ENCODE measurements at places on chromosomes 16 and 17.

GRCh38 chr17:74746922-74747321 lies 1.5 kb upstream of the NHERF1 start:
- DNase-seq, result no peak

DNA sequence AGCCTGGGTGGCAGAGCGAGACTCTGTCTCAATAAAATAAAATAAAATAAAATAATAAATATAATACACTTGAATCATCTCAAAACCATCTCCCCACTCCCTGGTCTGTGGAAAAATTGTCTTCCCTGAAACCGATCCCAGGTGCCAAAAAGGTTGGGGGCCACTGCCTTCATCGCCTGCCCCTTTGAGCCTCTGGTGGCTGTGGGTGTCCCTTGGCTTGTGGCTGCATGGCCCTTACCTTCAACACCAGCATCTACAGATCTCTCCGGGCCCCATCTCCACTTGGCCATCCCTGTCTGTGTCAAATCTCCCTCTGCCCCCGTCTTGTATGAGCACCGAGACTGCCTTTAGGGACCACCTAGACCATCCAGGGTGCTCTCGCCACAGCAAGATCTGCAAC lies 177.3 kb downstream of the SEC14L1 start:
- no peak for DNase-seq

GRCh38 chr16:14378131-14378551 lies 251.9 kb downstream of the PARN start:
- no peak for DNase-seq

DNA sequence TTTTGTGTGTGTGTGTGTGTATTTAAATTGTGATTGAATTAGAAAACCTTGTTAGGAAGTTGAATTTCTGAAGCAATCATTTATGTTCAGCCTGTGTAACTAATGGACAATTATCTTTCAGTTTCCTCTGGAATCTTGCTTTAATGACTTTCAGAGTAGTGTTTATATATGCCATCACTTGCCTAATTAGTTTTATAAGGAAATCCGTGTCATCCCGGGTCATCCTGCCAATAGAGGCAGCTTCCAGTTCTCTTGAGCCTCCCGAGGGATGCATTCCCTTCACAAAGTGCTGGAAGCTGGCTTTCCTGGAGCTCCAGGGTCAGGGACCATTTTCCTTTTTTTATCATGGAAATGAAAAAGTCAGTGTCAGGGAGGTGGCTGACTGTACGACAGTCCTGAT lies 42.9 kb downstream of the PRKCA start:
- DNase-seq, result no peak

GRCh38 chr17:42038221-42038973 lies 12.0 kb downstream of the C17orf113 start:
- no peak for DNase-seq

DNA sequence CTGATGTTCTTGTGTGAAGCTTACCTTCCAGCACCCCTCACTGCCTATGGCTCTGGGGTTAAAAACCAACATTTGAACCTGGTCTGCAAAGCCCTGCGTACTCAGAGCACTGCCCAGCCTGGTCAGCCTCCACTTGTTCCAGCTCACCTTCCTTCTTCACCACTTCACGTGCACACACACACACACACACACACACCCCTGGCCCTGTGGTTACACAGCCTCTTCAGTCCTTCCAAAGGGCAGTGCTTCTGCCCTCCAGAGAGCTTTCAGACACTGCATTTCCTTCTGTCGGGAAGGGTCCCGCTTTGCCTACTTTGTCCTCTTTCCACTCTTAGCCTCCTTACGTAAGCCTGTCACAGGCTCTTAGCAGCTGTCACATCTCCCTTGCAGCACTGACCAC lies 9.6 kb upstream of the TMEM220 start:
- no peak for DNase-seq

DNA sequence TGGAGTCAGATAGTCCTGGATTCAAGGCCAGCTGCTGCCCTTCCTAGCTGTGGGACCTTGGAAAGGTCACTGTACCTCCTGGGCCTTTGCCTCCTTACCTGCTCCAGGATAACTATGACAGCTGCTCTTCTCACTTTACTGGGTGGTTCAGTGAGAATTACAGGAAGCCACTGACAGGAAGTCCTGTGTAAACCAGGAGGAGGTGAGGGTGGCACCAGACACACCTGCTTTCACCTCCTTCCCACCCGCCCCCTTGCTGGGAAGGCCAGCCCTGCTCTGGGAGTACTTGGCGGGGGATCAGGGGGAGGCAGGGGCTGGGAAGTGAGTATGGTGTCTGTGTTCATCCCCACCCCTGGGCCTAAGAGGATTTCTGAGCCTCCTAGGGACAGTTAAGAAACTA lies 42.6 kb downstream of the CPNE2 start:
- DNase-seq, result no peak

GRCh38 chr16:72783716-72784318 lies 264.1 kb downstream of the ZFHX3 start:
- no peak for DNase-seq

GRCh38 chr17:5558815-5559785 lies 25.2 kb downstream of the NLRP1 start:
- DNase-seq, result no peak

DNA sequence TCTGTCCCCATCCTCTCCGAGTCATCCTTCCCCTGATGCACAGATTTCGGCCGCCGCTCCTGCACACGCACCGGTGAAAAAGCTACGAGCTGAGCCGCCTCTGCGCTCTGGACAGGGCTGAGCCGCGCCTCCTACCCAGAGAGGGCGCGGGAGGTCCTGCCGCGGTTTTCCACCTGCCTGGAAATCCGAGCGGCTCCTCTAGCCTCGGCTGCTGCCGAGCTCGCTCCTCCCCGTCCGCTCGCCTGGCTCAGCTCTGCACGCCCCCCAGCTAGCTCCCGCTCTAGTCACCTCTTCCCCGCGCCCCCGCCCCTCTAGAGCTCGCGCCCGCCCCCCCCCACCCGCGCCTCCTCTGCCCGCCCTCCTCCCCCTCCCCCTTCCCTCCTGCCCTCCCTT lies 198 bp upstream of the SHISA9 start:
- no peak for DNase-seq

DNA sequence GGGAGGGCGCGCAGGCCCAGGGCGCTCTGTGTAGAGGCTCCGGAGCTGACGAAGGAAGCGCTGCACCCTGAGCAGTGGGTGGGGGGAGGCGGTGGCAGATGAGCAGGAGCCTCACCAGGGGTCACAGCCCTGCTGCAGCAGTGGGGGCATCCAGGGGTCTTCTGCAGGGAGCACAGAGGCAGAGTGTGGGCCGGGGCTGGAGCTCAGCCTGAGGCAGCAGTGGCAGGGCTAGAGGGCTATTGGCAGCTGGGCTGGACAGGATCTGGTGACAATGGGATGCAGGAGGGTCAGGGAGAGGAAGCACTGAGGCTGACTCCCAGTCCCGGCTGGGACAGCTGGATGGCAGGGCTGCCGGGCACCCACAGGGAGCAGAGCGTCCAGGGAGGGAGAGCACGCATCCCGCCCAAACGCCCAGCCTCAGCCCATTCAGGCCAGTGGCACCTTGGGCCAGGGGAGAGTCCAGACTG lies 21.0 kb downstream of the KDM8 start:
- DNase-seq, result no peak

DNA sequence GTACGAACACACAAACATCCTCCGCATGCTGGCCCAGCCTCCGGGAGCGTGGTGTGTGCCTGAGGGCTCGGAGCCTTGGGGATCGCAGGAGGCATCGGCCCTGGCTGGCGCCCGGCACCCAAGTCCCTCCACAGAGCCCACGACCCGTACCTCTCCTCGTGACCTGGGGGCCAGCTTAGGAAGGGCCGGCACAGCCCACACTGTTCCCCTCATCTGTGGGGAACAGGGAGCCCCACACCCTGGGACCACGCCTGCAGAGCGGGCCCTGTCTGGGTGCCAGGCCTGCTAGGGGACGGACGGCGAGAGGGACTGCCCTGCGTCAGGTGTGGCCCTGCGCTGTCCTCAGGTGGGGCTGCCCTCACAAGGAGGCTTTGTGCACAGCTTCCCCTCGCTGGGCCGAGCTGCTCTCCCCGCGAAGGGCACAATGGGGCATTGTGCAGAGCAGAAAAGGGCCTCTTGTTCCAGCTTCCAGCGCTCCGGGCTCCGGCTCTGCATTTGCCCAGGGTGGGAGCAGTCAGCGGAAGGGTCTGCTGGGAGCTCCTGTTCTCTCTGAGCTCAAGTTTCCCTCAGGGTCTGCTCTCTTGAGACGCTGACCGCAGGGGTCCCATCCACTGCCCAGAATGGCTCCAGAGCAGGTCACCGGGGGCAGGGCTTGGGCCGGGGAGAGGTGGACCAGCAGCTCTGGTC lies 1.7 kb upstream of the LMF1 start:
- DNase-seq, result no peak

DNA sequence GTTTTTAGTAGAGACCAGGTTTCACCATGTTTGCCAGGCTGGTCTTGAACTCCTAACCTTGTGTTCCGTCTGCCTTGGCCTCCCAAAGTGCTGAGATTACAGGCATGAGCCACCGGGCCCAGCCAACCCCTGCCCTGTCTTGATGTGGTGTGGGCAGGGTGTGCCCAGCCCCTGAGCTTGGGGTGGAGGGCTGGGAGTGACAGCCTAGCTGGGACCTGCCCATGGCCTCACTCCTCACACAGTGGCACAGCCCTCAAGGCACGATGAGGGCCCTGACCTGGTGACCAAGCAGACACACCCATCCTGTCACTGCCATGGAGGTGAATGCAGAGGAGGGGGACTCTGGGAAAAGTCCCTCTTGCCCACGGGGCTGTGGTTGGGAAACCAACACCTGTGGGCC lies 3.0 kb downstream of the IL32 start:
- no peak for DNase-seq

- no peak for DNase-seq
These were observed 121.9 kb upstream of the CDH13 start for GRCh38 chr16:82504836-82505235.

DNA sequence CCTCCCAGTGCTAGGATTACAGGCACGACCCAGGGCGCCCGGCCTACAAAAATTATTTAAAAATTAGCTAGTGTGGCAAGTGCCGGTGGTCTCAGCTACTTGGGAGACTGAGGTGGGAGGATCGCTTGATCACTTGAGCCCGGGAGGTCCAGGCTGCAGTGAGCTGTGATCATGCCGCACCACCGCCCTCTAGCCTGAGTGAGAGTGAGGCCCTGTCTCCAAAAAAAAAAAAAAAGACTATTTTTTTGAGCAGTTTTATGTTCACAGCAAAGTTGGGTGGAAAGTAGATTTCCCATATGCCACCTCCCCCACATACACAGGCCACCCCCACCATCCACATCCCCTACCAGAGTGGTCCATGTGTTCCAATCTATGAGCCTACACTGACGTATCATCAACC lies 84.9 kb downstream of the MGAT5B start:
- DNase-seq, result no peak

DNA sequence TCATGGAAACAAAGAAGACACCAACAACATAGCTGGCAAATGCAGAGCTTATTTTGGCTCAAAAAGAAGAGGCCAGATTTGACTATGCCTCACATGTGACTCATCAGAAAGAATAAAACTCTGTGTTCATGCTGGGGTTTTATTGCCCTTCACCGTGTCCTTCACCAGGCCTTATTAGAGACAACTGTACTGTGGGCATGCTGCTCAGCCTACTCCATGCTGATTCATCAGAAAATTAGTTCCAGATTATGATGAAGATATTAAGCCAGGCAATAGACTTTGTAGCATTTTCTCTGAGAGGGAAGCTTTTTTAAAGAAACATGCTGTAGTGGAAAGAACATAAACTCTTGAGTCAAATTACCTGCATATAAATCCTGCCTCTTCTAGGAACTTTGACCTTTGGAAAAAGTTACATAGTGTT lies 89.8 kb downstream of the CYB561 start:
- DNase-seq, result no peak

- no peak for DNase-seq
These were observed 22.5 kb downstream of the HSBP1 start for GRCh38 chr16:83830091-83830768.

- DNase-seq, result no peak
These were observed 210.2 kb downstream of the PARN start for GRCh38 chr16:14419817-14420216.

- DNase-seq, result peak; percentile 79
These were observed 13.7 kb downstream of the SYCE1L start for GRCh38 chr16:77212741-77213541.

- DNase-seq, result no peak
These were observed 24.2 kb upstream of the TMC5 start for GRCh38 chr16:19393226-19394111.

DNA sequence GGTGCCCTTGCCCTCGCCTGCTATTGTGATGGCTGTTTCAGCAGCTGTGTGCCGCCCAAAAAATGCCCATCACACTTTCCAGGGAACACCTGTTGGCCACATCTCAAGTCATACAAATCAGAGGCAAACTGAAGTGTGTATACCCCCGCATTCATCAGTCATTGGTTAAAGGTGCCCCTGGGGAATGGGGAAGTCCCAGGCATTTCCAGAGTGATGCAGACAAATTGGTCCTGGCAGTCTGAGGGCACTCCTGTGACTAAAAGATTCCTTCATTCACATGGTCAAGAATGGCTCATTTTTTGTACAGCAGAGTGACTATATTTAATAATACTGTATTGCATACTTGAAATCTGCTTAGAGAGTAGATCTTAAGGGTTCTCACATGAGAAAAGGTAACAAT lies 102.9 kb upstream of the TMEM97 start:
- no peak for DNase-seq

GRCh38 chr17:27945953-27946352 lies 52.8 kb upstream of the LYRM9 start:
- DNase-seq, result no peak

DNA sequence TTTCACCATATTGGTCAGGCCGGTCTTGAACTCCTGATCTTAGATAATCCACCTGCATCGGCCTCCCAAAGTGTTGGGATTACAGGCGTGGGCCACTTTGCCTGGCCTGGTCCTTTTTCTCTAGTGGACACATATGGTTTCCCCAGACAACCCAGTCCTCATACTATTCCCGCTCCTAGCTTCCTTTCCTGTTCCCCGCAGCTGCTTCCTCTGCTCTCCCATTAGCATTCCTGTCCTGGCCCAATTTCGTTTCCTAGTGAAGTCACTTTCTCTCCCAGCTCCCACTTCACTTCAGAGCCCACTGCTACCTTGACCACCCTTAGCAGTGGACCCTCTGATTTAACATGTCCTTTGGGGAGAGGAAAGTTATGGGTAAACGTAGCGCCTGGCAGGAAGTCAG lies 11.3 kb downstream of the KATNIP start:
- no peak for DNase-seq

GRCh38 chr17:65750631-65751115 lies 189.2 kb upstream of the AXIN2 start:
- no peak for DNase-seq
